ENCODE measurements at places on chromosomes 4 and X.

- DNase-seq: no peak
Measured at GRCh38 chr4:7777017-7777710, 162.5 kb downstream of the AFAP1 start.

DNA sequence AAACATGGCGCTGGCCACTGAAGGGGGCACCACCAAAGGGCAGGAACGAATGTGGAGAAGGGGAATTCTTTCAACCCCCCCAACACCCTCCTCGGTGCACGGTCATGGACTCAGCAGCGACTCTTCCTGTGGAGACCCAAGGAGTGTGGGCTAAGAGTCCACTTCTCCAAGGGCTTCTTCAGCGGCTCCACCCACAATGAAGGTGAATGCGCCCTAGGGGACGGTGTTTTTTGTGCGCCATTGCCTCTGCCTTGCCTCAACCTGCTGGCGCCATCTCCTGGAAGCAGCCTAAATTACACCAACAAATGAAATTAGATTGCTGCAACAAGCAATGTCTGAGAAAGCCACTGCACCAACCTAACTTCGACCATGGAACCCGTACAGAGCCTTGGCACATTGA lies 169.2 kb upstream of the MAGEB18 start:
- DNase-seq: no peak

DNA sequence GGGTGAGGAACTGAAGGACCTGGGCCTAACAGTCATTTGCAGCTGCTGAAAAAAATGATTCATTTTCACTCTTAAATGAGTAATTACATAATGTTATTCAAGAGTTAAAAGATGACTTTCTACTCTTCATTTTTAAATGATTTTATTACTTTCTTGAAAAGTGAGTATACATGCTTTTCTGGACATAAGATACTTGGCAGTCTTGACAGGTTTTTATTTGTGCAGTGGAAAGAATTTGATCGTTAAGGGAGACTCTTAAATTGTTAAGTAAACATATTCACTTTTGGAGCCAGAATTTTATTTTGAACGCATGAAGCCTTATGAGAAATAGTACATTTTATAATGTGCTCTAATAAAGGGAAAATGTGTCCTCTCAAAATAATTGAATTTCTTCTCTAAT lies 245.7 kb downstream of the TENM3 start:
- DNase-seq: no peak

GRCh38 chr4:90799895-90800294 lies 672.7 kb downstream of the CCSER1 start:
- DNase-seq: no peak

GRCh38 chr4:126221282-126221681 lies 906.5 kb downstream of the FAT4 start:
- DNase-seq: no peak

DNA sequence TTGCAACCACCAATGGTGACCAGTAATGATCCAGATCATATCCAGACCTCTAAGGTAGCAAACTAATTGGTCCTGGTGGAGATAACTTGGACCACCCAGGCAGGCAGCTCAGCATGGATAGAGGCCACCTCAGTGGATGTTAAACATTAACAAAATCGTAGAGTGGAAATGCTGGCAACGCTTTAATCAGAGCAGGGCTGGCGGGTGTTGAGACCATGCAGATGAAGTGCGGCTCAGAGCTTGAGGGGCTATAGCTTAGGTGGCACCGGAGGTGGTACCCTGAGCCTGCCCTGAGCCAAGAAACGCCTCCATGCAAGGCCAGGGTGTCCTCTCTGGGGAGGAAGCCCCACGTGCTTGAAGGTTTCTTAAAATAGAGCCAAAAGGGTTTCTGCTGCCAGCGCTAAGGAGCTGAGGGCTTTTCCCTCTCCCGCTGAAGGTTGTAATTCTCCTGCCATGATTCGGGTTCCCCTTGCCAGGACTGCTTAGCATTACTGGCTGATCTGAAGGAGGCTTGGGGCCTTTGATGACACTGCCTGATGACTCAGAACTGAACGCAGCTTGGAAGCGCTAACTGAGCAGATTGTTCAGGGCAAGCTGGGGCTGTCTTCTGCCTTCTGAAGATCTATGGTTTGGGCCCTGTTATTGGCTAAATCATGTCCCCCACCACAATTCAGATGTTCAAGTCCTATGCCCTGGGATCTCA lies 177.8 kb upstream of the ATP6AP2 start:
- DNase-seq: no peak

GRCh38 chr4:39961311-39961877 lies 16.3 kb downstream of the PDS5A start:
- no peak for DNase-seq

- DNase-seq: no peak
Measured at GRCh38 chr4:84852081-84852480, 114.4 kb downstream of the WDFY3 start.

DNA sequence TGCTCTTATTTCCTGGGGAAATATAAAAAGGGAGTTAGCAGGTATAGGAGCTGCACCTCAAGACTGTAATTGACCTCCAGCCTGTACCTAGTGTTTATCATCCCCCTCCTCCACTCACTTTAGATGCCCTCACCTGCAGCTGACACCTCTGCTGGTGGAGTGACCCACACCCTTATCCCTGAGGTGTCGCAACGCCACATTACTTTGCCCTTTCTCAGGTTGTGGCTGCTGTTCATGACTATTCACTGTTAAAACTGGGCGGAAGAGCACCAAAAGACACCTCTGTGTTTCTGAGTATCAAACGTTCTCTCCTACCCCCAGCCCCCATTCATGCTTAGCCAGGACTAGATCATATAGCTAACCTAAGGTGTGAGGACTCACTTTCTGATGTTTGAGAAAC lies 101.5 kb upstream of the ADAMTS3 start:
- no peak for DNase-seq

DNA sequence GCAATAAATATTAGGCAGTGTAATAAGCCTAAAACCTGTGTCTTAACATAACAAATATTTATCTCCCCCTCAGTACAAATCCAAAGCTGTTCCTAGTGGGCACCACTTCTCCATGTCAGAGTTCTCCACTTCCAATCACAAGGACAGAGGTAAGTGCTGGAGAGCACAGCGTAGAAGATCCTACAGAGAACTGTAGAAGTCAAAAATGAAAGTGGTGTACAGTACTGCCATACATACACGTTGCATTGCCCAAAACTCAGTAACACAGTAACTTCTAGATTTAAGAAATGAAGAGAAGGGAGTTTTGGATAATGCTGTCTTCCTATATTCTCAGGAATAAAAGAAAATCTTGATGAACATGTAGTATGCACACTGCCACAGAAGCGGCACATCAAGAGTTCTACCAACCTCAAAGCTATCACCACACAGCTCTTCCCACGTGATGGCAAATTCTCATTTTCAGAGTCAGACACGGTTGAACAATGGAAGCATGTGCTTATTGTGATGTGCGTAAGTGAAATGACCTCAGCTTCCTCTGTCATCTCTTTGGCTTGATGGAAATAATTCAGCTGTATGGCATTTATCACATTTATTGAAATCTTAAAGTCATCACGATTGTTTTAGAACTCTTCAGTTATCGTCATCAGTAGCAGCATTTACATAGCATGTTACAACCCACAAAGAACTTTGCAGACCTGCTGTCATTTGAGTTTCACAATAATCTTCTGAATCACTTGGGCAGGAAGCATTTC lies 27.1 kb upstream of the SPANXN4 start:
- DNase-seq: no peak

DNA sequence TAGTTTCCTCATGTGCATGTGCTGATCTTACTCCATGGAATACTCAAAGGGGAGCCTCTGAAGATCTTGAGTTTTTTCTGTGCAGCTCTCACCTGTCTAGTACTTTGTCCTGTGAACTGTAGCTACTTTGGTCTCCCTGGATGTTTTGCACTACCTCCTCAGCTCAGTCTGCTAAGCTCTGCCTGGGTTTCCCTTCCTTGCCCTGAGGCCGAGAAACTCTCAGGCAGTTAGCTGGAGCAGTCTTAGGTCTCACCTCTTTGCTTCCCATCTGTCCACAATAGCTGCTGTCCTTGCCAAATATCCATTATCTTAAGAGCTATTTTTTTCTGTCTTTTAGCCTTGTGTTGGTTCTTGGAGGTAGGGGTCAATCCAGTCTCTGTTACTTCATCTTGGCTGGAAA lies 11.6 kb downstream of the THAP6 start:
- DNase-seq: no peak

GRCh38 chr4:107835406-107835805 lies 10.7 kb downstream of the SGMS2 start:
- no peak for DNase-seq

DNA sequence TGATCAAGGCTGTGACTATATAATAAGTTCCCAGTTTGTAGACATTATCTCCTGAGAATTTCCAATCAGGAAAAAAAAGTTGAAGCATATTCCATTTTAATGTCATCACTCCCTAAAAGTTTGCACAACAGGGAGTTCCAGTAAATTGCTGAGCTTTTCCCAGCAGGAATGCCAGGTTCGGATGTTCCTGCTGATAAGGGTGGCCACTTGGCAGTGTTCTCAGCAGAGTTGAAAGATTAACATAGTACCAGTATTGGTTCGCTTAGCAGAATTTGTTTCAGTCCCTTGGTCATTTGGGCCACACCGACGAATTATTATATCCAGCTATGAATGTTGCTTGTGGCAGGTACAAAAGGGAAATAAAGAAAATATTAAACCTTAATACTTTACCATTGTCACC lies 5.2 kb upstream of the CXCL2 start:
- no peak for DNase-seq

DNA sequence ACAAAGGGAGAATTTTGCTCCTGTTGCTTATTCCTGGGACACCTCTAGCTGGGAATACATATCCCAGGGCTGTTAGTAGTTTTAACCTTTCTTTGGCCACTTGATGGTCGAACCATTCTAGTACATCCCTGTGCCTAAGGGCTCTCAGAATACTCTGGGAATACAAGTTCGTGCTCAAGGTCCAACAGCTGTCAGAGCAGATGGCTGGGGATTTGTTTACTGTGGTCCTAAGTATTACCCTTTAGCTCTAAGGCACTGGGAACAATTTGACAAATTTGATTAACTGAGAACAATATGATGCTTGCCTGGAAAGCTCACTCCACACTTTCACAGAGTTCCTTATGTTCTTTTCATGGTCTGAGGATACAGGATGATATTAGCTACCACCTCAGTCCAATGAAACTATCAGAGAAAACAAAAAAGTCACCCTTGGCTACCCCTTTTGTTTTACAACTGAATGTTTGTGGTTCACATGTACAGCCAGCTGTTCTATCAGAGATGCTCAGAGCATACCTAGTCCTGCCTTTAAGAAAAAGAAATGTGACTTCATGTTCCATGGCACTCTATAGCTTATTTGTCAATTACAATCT lies 47.4 kb upstream of the PHOX2B start:
- DNase-seq: no peak

DNA sequence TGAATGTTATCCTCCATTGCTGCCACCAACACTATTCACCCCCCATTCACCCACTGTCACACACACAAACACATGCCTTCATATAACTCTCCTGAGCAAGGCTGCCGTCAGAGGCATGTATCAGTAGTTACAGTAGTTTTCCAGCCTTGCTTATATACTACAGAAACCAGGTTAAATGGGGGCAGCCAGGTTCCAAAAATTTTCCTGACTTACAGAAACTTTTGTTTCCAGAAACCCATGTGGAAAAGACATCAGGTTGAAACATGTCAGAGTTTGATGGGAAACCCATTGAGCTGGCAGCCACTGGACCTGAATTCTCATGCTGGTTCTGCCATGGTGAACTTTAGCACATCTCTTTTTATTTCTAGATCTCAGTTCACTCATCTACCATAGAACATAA lies 64.0 kb downstream of the COX18 start:
- no peak for DNase-seq

DNA sequence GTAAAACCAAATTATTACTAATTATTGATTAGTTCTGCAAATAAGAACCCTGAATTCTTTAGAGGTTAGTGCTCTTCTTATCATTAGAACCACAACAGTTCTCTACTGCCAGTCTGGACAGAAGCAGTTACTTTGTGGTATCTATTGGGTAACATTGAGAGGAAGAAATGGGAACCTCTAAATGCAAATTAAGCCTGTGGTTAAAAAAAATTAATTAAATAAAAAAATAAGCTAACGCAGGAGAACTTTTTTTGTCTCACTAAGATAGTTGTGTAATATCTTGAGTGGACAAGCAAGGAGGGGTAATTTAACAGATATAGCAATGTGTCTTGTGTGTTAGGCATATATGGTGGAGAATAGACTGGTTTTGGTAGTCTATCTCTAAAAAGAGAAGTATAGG lies 32.9 kb upstream of the TET2 start:
- DNase-seq: no peak

DNA sequence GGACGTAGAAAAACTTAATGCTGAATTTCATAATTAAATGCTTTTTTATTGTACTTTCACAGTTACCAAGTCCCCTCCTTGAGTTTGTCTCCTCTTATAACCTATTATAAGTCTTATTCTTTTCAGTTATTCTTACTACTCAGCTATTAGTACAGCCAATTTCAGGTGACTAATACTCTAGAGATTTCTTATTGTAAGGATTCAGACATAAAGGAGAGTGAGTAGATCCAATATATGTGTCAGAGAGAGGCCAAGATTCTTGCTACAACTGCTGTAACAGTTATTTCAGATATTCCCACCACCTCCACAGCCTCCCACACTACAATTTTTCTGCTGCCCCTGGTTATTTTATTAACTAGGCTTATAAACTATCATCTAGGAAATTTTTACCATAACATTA lies 274.5 kb downstream of the GPAT3 start:
- DNase-seq: no peak

- no peak for DNase-seq
Measured at GRCh38 chr4:47786958-47787370, 50.9 kb downstream of the CORIN start.

DNA sequence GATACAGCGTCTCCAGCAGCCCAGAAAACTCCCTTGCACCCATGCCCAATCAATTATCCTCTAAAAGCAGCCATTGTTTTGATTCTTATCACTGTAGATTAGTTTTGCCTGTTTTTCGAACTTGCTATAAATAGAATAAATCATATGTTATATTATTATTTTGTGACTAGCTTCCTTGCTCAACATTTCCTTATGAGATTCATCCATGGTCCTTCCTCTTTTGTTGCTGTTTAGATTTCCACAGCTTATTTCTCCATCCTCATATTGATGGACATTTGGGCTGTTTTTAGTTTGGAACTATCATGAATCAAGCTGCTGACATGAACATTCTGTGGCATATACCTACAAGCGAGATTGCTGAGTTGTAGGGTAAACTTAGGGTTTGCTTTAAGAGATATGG lies 595.3 kb downstream of the BCOR start:
- no peak for DNase-seq

- DNase-seq: no peak
Measured at GRCh38 chrX:8971116-8971515, 62.8 kb downstream of the FAM9B start.

GRCh38 chrX:134542485-134542884 lies 82.5 kb downstream of the HPRT1 start:
- no peak for DNase-seq

DNA sequence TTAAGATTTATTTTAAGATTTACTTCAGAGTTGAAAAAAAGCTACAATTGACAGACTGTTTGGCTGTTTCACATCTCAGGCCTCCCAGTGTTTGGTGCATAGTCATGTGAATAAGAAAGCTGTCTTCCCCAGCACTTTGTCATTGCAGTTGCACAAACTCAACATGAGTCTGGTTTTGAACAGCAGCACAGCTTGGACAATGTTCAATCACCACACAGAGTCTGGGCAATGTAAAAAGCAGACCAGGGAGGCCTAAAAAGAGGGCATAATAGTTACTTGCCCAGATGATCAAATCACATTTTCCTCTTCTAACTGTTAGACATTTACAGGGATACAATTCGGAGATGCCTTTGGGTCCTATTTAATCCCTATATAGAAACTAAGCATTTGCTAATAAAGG lies 1055.0 kb downstream of the RPA4 start:
- DNase-seq: no peak

GRCh38 chr4:1797861-1798579 lies 4.9 kb downstream of the FGFR3 start:
- no peak for DNase-seq
